ENCODE measurements at places on chromosomes 12 and 14.

DNA sequence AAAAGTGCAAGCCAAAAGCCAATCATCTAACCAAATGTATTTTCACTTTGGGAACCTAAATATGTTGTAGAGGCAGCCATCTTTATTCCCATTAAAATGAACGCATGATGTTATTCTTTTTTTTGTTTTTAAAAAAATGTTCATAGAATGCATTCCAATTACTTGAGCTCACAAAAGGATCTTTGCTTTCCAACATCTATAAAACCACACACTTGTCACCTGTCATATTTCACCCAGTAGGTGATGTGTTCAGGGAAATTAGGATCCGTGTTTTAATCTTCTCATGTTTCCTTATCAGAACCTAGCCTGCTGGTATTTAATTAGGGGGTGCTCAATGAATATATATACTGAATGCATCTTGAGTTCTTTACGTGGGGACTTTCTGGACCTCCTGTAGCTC lies 13.6 kb downstream of the TTC8 start:
- DNase-seq = no peak

GRCh38 chr12:7917392-7918267 lies 18.4 kb downstream of the SLC2A3 start:
- no peak for DNase-seq

GRCh38 chr12:83634726-83635267 lies 948.1 kb downstream of the TMTC2 start:
- DNase-seq = no peak

GRCh38 chr12:127336416-127336815 lies 930.6 kb upstream of the TMEM132C start:
- no peak for DNase-seq
